ENCODE measurements at places on chromosomes 13 and 19.

DNA sequence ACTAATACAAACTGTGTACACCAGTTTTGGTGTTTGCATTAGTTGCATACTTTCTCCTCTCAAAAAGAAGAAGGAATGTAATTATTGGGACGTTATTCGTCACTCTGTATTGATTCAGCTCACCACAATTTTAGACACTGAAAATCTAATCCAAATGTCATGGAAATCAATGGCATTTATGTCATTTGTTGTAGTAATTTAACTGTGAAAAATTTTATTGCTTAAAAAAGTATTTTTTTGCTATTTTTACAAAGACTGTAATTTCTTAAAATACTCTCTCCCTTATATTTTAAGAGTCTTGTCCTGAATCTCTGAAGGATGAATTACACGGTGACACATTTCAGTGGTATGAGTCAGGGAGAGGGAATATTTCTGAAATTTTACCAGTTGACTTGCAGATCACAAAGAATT is 2117.6 kb downstream of the PCDH9 start:
- peak; percentile 52 for DNase-seq

DNA sequence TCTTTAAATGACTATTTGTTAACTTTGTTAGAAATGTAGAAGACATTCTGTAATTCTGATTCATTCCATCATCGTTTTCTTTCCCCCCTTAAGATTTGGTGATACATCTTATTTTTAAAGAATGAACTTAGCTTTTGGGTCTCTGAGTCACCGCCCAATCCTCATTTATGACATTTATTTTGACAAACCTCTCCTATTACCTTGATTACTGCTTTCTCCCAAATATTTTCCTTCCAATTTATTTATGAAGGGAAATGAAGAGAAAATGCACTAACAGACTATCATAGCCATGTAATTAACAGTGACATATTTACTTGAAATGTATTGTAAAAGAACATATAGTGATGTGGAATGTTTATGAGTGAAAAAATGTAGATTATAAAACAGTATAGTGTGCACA is 241.6 kb downstream of the DCLK1 start:
- DNase-seq = no peak

- DNase-seq = no peak
These were observed 17.3 kb downstream of the SIGLEC8 start for GRCh38 chr19:51440846-51441409.

DNA sequence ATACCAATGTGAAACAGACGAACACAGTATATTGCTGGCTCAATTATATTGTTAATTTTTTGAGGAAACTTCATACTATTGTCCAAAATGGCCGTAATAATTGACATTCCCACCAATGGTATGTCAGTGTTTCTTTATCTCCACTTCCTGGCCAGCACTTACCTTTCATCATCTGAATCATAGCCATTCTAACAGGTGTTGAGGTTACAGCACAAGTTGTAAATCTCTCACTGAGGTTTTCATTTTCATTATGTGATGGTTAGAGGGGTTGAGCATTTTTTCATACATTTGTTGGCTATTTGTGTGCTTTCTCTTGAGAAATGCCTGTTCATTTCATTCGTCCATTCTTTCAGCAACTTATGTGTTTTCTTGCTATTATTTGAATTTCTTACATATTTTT is 824.0 kb downstream of the UQCRFS1 start:
- DNase-seq = no peak

DNA sequence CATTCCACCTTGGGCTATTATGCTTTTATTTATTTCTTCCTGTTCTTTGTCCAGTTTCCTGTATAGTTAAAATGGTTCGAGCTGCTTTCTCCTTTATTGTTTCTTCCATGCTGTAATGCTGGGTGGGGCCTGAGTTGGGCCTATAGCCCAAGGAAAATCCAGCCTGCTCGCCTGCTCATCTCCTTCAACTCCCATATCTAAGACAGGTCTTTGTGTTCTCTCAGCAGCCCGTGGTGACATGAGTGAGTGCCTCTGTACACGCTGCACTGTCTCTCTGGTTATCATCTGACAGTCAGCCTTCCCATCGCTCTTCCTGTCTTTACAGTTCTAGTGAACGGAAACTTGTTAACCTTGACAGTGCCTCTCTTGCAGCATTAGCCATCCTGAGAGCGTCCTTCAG is 221.9 kb upstream of the SLC10A2 start:
- DNase-seq = no peak

- DNase-seq = no peak
These were observed 25.5 kb downstream of the FGF21 start for GRCh38 chr19:48780631-48781391.

GRCh38 chr13:30615481-30615865 is 2.2 kb upstream of the USPL1 start:
- DNase-seq = no peak

DNA sequence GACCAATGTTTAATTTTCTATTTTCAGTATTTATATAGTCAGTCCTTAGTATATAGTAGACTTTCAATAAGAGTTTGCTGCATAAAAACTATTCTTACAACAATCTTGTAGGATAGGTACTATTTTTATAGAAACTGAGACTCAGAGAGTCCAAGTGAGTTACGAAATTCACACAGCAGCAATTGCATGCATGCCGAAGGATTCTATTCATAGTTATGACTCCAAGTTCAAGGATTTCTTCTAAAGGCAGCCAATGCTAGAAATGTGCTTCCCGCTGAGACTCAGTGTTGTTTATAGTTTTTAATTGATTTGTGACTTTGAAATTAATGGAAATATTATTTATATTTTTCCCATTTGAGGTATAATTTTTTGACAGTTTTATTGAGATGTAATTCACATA is 62.7 kb upstream of the CSNK1A1L start:
- no peak for DNase-seq

- peak; percentile 47 for DNase-seq
These were observed 13.9 kb downstream of the APLP1 start for GRCh38 chr19:35882114-35882832.

- no peak for DNase-seq
These were observed 7.7 kb upstream of the PROZ start for GRCh38 chr13:113150550-113151365.

- no peak for DNase-seq
These were observed 204.0 kb upstream of the GPR12 start for GRCh38 chr13:26964278-26965250.

- no peak for DNase-seq
These were observed 39.2 kb downstream of the TNFRSF19 start for GRCh38 chr13:23609414-23609760.
